ELR (cell line): ENCODE measurements at places on chromosomes 5 and 9.
A peak's percentile ranks its signal among the peaks of the same experiment; 100 is the strongest.

DNA sequence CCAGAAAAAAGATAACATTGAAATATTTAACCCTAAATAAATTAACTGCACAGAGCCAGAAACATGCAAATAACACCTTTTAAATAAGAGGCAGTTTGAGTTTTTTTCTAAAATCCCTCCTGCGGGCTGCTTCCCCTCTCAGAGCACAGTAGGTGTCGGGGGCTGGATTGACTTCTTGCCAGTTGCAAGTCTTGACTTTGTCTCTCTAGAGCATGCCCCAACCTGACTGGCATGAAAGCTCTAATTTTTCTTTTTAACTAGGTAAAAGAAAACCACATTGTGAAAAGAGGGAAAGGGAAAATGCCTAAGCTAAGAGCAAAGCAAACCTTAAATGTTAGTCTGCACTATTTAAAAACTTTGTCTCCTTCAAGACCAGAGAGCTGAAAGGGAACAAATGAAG, 46.4 kb upstream of the DNAH5 start:
- no peak for DNase-seq

DNA sequence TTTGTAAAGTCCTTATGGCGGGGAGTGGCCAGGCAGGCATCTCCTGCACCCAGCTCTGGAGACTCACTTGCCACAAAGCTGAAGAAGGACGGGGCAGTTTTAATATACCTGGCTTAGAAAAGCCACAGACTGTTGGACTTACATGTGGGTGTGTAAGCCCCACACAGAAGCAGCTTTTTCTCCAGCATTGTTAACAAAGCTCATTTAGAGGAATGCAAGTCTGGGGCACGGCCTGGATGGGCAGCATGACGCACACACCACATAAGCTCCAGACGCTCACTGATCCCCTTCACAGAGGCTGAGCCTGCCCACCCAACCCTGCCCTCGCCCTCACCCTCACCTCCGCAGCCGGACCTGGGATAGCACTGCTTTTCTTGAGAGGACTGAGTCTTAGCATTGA, 58.0 kb upstream of the PDE8B start:
- DNase-seq = no peak

GRCh38 chr5:170289764-170290163, 7.8 kb downstream of the LCP2 start:
- no peak for DNase-seq

- no peak for DNase-seq
These were observed 32.6 kb downstream of the BARX1 start for GRCh38 chr9:93922535-93922934.

GRCh38 chr9:99720455-99721050, 101.1 kb upstream of the NR4A3 start:
- peak; percentile 20 for DNase-seq

GRCh38 chr9:9275601-9276000, 1337.2 kb downstream of the PTPRD start:
- no peak for DNase-seq

DNA sequence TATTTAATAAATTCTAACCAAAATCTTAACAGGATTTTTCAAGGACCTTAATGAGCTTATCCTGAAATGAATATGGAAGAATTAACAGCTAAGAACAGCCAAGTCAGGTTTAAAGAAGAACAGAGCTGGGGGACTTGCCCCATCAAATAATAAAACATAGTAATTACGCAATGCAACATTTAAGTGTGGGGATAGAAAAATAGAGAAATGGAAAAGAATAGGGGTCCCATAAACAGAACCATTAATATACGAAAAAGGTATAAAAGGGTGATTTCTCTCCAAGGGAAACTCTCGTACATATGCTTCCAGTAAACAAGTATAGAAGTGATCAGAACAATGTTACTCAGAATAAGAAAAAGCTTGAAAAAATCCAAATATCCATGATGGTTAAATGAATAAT, 300.2 kb downstream of the GLIS3 start:
- no peak for DNase-seq

DNA sequence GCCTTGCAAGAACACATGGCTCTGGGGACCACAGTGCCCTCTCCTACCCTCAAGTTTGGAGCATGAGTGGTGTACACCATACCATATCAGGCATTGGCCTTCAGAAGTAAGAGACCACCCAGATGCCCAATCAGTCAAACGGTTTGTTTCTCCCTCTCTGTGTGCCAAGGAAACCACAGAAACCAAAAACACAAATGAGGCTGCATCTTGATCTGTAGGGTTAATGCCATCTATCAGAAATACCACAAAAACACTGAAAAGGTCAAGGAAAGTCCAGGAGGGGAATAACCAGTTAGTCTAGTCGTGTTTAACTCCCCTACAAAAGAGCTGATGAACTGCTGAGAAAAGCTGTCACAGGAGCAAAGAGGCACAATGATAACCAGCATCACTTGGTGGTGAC, 78.4 kb downstream of the INSYN2B start:
- no peak for DNase-seq

GRCh38 chr5:135729321-135729786, 105.1 kb upstream of the SLC25A48 start:
- DNase-seq = peak; percentile 33

GRCh38 chr9:131233556-131233955, 42.8 kb downstream of the FAM78A start:
- DNase-seq = no peak

DNA sequence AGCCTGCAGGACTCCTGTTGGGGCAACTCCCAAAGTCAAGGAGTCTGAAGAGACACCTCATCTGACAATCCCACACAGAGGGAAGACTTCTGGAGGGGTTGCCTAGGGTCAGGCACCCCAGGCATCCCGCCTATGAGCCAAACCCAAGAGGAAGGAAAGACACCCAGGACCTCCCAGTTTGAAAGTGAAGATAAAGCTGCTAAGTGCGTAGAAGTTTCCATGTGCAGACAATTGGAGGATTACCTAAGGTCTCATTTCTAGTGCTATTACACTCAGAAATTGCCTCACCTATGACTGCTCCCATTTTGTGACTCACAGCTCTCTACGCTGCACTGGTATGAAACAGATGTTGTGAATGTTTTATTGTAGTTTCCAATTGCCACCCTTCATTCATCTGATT, 322.9 kb downstream of the SLIT3 start:
- peak; percentile 11 for DNase-seq

DNA sequence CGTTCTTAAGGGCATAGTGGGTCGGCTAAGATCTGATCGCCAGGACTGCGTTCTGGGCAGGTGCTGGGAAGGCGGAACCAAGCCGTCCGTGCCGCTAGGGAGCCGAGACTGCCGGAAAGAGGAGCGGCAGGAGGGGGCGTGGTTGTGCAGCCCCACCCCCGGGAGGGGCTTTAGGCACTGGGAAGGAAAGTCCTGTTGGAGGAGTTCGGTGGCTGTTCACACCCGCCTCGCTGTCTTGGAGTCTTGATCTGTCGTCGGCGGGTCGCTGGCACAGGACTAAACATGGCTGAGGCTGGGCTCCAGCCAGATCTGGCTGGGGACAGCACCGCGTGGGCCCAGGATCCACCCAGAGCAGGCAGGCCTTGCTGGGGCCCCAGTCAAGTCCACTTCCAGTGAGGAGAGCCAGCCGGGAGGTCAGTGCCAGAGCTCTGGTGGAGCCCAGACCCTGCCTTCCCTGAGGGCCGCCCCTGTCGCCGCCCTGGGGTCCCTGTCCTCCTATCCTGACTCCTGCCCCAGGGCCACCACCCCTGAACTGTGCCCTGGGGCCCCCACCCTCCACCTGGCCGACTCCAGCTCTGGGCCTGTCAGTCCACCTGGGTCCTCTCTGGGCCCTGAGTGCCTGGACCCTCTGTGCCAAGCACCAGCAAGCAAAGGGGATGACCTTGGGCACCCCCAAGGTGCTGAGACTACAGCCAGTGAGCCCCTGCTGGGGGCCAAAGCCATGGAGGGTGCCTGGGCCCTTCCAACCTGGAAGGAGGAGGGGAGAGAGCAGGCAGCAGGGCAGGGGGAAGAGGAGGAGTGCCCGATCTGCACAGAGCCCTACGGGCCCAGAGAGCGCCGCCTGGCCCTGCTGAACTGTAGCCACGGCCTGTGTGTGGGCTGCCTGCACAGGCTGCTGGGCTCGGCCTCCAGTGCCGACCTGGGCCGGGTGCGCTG, 4.5 kb downstream of the RNF208 start:
- no peak for DNase-seq

DNA sequence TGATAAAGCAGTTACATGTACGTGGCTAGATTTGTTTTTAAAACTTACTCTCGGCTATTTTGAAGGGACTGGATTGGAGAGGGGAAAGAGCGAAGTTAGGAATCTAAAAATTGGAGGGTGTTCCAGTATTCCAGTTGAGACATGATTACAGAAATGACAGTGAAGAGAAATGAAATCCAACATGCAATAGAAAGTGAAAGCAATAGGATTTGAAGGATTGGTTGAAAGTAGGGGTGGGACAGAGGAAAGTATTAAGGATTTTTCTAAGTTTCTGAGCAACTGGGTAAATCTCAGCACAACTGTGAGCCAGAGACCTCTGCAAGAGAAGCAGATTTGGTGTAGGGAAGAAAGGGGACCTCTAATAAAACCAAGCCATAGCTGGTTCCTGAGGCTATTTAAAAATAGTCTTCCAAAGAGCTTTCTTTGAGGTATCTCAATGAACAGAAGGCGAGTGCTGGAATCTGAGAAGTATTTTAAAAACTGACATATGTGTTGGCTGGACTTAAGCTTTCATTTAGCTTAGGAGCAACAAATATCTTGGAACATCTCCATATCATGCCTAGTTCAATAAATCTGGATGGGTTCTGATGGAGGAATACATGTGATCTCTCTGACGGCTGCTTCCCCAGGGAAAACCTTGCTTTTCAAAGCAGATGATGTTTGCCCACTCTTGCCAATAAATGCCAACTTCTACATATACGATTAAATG, 110.4 kb upstream of the IFNK start:
- no peak for DNase-seq

GRCh38 chr5:142530904-142531303, 155.0 kb downstream of the FGF1 start:
- no peak for DNase-seq

DNA sequence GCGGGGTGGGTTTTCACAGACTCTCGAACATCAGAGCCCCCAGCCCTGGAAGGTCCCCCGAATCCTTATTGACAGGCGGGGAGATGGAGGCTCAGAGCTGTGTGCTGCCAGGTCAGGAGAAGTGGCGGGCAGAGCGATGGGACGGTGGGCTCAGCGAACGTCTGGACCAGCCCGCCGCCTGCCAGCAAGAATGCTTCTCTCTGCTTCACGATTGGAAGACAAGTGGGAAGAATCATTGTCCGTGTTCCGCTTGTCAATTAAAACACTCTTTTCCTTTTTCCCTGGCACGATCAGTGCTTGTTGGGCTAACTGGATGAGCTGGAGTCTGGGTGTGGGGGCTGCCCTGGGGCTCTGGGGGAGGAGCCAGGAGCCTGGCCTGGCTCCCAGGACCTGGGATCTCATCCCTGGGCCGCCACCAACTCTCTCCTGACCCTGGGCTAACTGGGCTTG, 1.6 kb downstream of the COL5A1 start:
- peak; percentile 65 for DNase-seq

- DNase-seq = peak; percentile 38
These were observed 151.8 kb upstream of the VLDLR start for GRCh38 chr9:2469681-2470221.

DNA sequence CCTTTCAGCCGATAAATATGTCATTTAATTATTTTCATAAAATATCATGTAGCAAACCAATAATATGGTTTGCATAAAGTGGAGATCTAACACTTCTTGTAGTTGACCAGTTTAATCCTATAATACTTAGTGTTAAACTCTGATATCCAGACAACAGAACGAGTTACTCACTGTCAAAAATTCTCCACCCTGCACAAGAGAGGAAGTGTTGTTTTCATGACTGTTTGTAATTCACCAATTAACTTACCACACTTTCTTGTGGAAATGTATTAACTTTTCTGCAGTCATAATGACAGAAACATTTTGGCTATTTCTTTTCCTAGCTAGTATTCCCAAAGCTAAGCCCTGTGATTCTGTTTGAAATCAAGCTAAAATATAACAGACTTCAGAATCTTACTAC, 555.3 kb upstream of the FTMT start:
- no peak for DNase-seq

- DNase-seq = no peak
These were observed 69.1 kb downstream of the FOXD1 start for GRCh38 chr5:73379435-73379834.

DNA sequence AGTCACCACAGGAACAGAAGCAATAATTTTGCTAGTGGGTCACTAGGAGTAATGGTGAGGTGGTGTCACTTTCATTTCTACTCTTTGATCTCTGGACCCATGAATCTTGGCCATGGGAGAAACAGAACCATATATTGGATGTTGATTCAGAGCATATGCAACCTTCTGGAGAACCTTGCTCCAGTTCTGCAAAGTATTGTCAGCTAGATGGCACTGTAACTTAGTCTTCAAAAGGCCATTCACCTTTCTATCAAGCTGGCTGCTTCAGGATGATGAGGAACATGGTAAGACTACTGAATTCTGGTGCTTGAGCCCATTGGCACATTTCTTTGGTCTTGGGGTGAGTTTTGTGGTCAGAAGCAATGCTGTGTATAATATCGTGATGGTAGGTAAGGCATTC, 129.1 kb upstream of the FBN2 start:
- DNase-seq = no peak

DNA sequence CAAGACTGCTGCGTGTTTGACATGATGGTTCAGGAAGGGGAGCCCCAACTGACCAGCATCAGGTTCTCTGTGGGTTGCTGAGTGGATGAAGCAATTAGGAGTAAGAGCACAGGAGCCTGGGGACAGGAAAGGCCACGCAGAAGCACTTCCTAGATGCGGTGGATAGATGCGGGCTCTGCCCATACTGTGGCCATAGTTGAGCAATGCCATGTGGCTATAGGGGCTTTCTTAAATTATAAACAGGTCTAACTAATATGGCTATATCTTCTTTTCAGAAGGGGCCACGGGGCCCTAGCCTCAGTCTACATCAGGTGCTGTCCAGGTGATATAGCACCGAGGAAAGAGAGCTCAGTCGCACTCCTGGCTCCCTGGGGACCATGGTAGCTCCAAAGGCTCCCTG, 198.6 kb downstream of the GADD45G start:
- no peak for DNase-seq

GRCh38 chr5:143887903-143888665, 76.1 kb downstream of the HMHB1 start:
- peak; percentile 56 for DNase-seq

GRCh38 chr9:126869368-126869767, 8.9 kb downstream of the ZBTB34 start:
- no peak for DNase-seq

GRCh38 chr5:170720984-170721383, 62.5 kb upstream of the GABRP start:
- no peak for DNase-seq

- DNase-seq = no peak
These were observed 11.2 kb downstream of the ALG2 start for GRCh38 chr9:99210572-99210971.

GRCh38 chr9:37943345-37944265, 39.7 kb upstream of the SLC25A51 start:
- peak; percentile 93 for DNase-seq

GRCh38 chr9:72006501-72006900, 53.9 kb downstream of the C9orf57 start:
- DNase-seq = peak; percentile 17

GRCh38 chr5:159497221-159497620, 166.9 kb upstream of the IL12B start:
- no peak for DNase-seq
